ENCODE measurements at places on chromosomes 3 and 15.

DNA sequence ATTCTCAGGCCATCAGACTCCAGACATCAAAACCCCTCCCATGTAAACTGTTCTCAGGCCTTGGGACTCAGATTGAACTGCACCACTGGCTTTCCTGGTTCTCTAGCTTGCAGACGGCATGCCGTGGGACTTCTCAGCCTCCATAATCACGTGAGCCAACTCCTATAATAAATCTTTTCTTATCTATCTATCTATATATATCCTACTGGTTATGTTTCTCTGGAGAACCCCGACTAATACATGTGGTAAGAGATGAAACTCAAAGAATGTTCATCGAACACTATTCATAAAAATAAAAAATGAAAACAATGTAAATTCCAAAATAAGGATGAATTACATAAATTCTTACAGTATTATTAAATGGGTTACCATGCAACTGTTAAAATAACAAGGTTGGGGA lies 84.5 kb upstream of the NTRK3 start:
- DNase-seq: no peak

- no peak for DNase-seq
These were observed 168.5 kb upstream of the FAM3D start for GRCh38 chr3:58835086-58835485.

GRCh38 chr15:87632364-87632763 lies 624.2 kb downstream of the NTRK3 start:
- no peak for DNase-seq

DNA sequence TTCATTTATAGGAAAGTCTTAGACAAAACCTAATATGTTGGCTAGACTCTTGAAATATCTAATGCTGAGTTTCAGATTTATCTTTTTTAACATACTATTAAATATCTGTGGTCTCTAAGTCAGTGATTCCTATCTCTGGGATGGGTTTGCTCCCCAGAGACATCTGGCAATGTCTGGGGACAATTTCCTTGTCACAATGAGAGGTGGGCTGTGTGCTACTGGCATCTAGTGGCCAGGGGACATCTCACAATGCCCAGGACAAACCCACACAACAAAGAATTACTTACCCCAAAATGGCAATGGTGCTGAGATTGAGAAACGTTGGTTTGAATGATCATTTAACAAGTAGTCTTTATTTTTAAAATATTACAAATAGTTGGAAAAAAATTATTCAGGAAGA lies 602.1 kb downstream of the MAGI1 start:
- no peak for DNase-seq

GRCh38 chr15:101244889-101245668 lies 6.8 kb downstream of the CHSY1 start:
- DNase-seq: no peak

GRCh38 chr3:194575484-194576210 lies 57.6 kb downstream of the TMEM44 start:
- DNase-seq: no peak

DNA sequence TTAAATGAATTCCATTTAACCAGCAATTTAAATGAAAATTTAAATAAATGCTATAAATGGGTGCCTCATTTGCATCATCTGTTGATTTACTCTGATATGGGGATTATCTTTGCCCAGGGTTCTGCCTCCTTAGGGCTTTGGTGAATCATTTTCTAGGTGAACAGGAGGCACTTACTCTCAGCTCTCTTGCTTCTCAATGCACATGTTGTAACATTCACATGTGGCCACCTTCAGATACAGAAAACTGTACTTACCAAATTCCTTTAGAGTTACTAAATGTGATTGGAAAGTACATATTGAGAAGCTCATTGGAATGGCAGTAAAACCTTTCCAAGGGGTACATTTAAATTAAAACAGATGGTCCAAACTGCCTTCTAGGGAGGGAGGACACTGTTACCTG lies 20.8 kb downstream of the GADL1 start:
- DNase-seq: no peak

DNA sequence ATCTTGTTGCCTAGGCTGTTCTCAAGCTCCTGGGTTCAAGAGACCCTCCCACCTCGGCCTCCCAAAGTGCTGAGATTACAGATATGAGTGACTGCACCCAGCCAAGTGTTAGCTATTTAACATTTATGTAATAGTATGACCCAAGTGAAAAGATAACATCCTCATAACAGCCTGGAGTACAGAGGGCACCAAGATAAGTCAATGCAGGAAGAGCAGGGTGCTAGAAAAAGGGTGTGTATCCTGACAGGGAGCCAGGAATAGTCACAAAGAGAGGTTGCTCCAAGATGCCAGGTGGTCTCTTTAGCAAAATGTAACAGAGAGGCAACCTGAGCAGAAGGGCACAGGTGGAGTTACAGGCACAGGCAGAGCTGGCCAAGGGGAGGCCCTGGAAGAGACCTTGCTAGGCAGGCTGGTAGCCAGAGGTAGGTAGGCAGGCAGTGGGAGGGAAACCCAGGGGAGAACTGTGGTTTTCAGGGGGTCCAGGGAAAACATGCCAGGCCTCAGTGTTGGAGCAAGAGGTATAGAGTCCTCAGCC lies 277.4 kb downstream of the ERC2 start:
- no peak for DNase-seq

- no peak for DNase-seq
These were observed 65.3 kb upstream of the ZNF280D start for GRCh38 chr15:56798639-56799038.

GRCh38 chr15:84681831-84682230 lies 23.8 kb upstream of the NMB start:
- no peak for DNase-seq

DNA sequence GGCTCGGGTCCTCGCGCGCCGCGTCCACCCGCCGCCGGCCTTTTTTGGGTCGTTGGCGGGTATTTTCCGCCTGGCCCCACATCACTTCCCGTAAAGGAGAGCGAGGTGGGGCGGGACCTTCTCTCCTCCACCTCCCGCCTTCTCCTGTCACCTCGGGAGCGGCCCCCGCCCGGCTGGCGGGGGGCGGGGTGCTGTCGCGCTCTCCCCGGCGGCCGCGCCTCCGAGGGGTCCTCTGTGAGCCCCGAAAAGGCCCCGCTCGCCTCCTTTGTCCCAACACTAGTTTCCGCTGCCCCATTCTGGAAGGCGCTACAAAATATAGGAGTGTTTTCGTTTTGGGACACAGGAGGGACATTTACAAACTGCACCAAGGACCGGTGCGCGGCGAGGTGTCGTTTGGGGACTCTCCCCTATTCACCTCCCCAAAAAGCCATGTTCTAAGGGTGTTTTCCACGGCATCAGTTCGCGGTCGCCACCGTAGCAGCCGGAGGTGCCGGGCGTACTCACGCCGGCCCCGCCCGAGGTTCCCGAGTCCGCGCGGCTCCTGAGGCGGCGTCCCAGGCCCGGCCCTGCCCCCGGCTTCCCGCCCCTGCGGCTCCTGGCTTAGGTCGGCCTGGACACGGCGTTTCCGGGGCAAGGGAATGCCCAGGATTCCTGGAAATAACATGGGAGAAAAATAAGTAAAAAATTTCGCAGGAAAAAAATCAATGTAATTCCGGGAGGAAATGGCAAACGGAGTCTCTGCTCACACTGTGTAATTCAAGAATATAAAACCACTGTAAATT lies at the start of gene RAB27A:
Gene RAB27A, minus strand, starts transcription at position 68 of the 782 bp plus-strand sequence. CDS start 54,879 bp downstream, outside the sequence.
- DNase-seq: peak; percentile 59

DNA sequence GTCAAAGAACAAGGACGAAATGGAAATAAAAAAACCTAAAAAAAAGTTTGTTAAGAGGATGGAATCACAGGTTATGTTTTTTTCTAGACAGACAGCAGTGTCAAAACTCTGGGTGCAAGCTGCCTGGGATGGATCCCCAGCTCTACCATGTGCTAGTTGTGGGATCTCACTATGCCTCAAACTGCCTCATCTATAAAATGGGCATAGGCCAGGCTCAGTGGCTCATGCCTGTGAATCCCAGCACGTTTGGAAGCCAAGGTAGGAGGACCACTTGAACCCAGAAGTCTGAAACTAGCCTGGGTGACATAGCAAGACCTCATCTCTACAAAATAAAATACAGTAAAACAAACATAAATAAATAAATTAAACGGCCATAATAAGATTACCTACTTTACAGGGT lies 4.6 kb downstream of the PLD1 start:
- no peak for DNase-seq

GRCh38 chr3:36944641-36945270 lies at the start of gene TRANK1:
Gene TRANK1 (minus strand): TSS chr3:36945054. CDS start chr3:36944809, 245 bp downstream.
- DNase-seq: peak; percentile 67

DNA sequence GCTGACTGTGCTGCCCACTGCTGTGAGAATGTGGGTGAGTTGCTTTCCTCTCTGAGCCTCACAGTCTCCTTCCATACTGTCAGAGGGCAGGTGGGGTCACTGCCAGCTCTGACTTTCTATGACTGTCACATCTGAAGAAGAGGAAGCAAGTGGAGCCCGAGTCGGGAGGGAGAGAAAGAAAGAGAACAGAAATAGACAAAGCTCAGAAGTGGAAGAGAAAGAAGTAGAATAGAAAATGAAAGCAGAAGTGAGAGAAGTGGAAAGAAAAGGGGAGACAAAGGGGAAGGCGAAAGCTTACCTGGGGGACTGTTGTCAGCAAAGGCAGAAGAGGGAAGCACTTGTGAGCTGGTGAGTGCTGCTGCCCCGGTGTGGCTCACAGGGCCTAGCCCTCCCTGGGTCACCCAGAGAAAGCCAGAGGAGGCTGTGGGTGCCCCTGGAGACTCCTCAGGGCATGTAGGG lies 57.9 kb downstream of the EPHB1 start:
- no peak for DNase-seq

DNA sequence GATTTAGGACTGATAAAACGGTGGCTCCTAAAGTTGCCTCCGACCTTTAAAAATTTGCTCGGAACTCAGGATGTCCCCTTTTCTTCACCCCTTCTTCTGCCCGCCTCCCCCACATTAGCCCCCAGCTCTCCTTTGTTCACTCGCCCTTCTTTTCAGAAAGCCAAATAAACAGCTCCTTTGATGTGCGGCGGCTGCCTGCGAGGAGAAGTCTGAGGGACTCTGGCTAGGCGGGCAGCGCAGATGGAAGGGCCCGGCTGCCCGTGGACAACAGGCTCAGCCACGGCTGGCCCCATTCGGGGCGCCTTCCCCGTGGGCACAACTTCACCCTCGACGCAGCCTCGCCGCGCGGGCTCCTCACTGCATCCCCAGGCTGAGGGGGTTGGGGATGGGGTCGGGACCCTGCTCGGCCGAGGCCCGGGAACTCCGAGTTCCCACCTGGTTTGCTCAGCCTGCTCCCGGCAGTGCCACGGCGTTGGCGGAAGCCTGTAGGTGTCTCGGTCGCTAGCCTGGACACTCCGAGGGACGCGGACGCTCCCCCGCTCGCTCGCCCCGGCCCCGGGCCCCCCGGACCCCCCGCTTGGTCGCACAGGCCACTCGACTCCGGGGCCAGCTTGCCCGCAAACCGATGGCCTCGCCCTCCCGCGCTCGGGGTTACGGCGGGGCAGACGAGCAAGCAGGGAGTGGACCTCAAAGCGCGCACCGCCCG lies 897 bp upstream of the TLE3 start:
- DNase-seq: no peak

DNA sequence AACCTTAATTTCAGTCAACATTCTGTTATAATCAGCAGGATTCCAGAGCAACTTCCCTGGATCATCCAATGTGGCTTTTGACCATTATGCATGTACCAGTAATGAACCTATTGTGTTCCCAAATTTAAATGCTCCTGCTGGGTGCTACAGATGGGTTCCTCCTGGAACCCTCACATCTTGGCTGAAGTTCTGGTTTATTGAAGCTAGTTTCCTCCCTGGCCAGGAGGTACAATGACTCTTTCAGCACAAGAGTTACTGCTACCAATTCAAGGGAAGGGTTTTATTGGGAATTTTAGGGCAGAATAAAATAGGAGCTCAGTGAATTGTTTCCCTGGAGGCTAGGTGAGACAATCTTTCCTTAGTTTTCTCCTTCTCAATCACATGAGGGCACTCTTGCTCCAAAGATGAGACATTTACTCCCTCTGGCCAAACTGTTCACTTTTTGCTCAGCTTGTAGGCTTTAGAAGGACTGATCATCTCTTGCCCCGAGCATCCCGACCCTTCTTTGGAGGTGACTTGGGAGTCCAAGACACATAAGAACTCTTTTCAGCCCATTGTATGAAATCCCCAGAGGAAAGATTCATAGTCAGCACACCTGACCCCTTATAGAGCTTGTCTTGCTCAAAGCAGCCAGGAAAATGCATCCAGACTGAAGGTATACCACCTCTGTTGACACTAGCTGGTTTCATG lies 8.8 kb upstream of the NPHP3 start:
- DNase-seq: no peak

DNA sequence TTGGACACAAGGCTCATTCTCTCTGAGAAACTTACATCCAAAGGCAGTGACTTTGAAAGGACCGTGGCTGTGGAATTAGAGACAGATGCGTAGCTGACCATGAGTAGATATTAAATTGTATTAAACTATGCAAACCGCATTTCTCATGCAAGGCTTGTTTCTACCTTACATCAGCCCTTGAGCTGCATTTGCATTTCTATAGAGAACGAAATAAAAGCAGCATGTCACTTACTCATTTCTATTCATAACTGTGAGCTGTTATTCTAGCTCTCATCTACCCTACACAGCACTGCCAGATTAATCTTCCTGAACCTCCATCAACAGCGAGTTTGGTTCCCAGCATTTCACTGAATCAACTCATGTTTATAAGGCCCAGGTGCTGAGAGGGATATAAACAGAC lies 72.3 kb downstream of the THSD4 start:
- DNase-seq: no peak

- no peak for DNase-seq
These were observed 424.5 kb downstream of the SOX2 start for GRCh38 chr3:182136008-182136910.

GRCh38 chr3:20246662-20247061 lies 60.7 kb upstream of the SGO1 start:
- DNase-seq: no peak

DNA sequence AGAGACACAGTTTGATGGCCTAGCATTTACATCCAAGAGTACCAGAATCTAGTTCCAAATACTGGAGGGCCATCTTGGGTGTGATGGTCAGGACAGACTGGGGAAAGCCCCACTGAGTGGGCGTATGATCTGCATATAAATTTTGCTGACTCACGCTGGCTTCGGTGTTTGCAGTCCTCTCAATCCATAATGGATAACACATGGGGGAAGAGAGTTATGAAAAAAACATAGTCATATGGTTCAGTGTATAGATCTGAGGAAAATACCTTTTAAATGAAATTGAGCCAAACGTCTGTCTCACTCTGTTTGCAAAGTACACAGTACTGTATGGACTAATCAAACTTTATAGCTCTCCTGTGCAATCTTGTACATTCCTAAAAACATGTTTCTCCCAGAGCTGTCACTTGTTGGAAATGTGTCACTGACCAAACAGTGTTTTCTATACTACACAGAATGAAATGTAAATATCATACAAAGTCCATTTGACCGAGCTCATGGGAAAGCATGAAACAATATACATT lies 125.3 kb upstream of the THBS1 start:
- DNase-seq: no peak

DNA sequence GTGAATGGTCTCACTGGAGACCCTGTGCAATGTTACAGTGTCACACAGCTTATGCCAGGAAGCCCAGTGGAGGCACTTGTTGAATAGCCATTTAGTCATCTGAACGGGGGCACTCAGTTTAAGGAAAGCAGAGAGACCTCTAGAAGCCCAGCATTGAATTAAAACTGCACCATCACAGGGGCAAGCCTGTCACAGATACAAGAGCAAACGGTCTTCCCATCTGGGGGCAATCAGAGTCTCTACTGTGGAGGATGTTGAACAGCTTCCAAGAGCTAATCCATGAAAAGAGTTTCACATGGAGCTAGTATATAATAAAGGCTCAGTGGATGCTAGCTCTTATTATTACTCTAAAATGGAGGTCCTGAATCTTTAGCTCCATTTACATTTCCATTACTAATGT lies 553.7 kb upstream of the ARRDC4 start:
- no peak for DNase-seq

- DNase-seq: no peak
These were observed 45.3 kb upstream of the INO80 start for GRCh38 chr15:41161336-41161735.

GRCh38 chr3:130242850-130243569 lies 102.5 kb upstream of the COL6A5 start:
- DNase-seq: no peak
